Activated CD4-positive, alpha-beta memory T cell treated with anti-CD3 and anti-CD28 coated beads for 36 hours (primary cell): ENCODE measurements at places on chromosomes 1 and 21.

DNA sequence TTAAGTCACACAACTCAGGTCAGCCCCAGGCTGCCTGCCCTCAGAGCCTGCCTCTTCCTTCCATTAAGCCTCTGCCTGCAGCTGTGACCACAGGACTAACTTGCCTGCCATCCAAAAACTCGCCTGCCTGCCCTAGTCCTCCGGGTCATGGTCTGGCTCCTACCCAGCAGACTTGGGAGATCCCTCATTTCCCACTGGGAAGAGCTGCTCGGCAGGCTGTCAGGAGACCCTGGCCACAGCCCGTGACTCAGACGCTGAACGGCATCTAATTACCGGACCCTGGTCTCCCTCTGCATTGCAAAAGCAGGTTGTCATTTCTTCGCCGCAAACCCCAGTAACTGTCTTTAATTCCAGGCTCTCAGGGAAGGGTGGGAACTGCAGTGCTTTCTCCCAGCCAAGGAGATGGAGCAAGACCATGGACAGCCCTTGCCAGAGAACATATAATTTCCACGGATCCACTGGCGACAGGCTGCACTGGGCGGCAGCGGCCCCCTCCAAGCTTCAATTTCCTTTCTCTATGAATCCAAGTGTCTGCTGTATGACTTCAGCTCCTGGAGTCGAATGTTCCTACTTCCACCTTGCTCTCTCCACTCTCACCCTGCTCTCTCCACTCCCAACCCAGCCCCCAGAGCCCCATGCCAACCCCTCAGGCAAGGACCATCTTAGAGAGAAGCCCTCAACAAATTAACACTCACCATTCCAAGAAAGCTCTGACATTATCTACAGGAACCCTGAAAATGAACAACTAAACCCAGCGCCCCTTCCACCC is 20.4 kb downstream of the OLFML2B start:
- DNase-seq = no peak

- DNase-seq = no peak
These were observed 3.9 kb upstream of the FAM151A start for GRCh38 chr1:54627196-54627595.

DNA sequence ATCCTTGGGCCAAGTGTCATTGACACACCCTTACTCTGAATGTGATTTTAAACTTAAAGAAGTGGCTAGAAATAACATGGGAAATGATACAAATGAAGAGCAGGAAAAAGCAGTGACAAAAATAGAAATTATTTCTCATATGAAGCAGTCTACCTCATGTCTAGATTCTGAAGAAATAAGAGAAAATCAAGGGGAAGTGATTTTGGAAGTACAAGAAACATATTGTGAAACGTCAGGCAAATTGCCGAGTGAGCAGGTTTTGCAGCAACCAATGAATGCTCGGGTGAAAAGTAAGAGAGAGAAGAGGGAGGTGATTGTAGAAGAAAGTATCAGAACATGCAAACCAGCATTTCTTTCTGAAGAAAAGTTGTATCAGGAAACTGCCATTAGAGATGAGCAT is 130.7 kb downstream of the MACF1 start:
- DNase-seq = no peak

GRCh38 chr1:156522443-156522970 is 21.9 kb upstream of the MEF2D start:
- no peak for DNase-seq

DNA sequence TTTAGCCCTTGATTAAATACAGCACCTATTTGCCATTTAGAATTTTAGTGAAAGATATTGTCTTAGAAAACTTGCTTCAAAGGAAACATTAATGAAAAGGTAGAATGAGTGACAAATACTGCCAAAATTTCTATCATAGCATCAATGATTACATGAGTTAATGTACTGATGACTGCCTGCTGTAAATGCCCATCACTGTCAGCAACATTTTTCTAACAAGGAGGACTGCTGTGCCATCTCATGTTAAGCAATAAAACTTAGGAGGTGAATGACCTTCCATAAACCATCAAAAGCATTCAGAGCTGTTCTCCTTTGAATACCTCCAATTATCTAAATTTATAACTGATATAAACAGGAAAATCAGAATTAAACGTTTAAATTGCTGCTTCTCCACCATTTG is 54.3 kb downstream of the GRIK1 start:
- no peak for DNase-seq

DNA sequence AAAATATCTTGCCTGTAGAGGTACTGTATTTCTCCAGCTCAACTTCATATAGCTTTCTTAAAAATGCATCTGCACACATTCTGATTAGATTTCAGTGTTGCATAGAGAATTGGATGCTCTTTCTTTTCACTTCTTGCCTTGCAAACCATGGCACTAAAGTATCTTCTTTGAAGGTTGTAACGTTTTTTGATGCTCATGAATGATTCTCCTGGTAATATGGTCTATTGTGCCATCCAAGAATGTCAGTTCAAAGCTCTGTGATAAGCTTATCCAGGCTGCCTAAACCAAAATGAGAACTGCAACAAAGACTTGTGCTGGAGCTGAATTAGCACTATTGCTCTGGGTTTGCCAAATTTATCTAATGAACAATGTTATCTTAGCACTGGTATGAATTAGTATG is 1.9 kb downstream of the SGIP1 start:
- DNase-seq = no peak

GRCh38 chr1:50975436-50975835 is 5.4 kb downstream of the CDKN2C start:
- DNase-seq = no peak

- no peak for DNase-seq
These were observed 7.5 kb upstream of the RAB29 start for GRCh38 chr1:205782627-205783432.

DNA sequence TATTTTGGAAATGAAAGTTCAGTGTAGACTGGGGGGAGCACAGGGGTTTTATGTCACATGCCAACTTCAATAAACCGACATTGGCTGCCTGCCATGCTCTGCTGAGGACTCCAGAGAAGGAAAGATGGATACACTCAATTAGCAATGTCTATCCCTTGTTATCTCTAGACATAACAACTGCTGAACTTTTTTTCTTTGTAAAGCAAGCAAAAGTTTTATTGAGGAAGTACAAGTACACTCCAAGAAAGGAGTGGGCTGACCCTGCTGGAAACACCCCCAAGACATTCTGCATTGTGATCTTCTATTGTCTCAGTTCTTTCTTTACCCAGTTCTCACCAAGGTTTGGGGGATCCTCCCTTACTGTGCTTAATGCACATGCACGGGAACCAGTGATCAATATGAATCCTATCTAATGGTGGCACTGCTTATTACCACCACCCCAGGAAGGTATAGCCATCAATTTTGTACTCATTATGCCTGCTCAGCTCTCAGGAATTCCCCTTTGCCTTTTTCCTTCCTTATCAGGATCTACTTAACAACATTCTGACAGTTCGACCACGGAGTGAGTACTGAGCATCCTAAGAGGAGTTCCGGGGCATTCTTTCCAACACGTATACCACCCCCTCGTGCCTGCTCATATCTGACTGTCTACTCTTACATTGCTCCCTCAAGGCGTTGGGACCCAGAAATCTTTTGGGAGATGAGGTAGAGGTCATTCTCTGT is 28.7 kb downstream of the SYNJ1 start:
- DNase-seq = no peak

GRCh38 chr1:230105754-230106625 is 39.0 kb downstream of the GALNT2 start:
- peak; percentile 53 for DNase-seq
